Germinal center (tissue), 1 donor: ENCODE measurements at places on chromosomes 2 and 18.

DNA sequence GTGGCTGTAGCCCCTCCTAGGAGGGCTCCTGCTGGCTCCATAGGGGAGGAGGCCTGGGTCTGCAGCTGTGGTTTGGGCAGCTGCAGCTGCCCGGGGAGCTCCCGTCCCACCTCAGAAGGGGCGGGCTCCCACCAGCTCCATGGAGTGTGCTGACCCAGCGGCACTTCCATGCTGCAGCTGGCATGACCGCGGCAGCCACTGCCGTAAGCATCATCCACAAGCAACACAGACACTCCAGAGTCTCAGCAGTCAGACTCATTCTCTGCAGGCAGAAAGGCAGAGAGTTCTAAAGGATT lies 660.1 kb upstream of the RAB6C start:
- no peak for DNase-seq

- no peak for DNase-seq
Observed at GRCh38 chr18:48866028-48866733, 84.6 kb downstream of the SMAD7 start.

- DNase-seq = no peak
Observed at GRCh38 chr18:21991081-21991534, 178.3 kb upstream of the GATA6 start.

DNA sequence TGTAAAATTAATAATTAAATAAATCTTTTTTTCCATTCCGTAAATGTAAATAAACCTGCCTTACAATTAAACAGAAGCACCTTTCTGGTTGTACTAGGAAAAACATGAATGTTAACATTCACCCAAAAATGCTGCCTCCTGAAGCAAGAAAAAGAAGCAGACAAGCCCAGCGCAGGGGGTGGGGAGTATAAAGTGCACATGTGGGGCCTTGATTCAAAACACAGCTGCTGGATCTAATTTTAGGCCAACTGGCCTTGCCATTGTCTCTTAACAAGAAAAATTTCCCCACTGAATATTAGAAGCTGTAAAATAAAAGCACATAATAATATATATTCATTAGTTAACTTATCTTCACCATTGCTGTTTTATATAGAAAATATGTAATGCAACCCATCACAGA lies 28.3 kb downstream of the TCF4 start:
- DNase-seq = no peak

DNA sequence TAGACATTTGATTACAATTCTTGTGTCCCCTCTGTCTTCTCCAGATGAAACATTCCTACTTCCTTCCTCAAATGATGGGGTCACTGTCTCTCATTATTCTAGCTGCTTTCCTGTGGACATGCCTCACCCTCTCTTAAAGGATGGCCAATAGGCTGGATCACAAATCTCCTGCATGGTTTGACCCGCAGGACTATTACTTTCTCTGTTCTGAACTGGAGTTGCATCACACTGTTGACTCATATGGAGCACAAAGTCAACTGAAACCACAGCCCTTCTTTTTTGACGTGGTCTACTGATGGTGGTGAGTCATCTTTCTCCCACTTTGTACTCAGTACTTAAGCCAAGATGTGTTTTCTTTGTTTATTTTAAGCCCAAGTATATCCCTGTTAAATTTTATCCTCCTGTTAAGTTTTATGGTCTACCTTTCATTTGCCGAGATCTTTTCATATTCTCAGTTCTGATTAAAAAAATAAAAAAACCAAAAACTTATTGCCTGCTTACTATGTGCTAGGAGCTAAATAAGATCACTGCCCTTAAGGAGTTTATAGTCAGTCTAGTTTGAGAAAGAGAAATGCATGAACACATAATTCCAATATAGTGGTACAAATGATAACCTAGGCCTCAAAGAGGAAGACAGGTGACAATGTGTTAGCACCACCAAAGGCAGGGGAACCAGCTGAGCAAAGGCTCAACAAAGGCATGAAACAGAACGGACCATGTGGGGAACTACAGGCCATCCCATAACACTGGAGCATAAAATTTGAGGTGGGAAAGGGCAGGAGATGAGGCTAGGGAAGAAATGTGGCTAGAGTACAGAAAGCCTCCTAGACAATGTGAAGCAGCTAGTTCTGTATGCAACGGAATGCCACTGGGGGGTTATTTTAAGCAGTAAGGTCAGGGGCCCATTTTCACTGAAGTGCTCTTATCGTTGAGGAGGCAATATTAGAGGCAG lies 67.6 kb upstream of the ZFP36L2 start:
- no peak for DNase-seq

DNA sequence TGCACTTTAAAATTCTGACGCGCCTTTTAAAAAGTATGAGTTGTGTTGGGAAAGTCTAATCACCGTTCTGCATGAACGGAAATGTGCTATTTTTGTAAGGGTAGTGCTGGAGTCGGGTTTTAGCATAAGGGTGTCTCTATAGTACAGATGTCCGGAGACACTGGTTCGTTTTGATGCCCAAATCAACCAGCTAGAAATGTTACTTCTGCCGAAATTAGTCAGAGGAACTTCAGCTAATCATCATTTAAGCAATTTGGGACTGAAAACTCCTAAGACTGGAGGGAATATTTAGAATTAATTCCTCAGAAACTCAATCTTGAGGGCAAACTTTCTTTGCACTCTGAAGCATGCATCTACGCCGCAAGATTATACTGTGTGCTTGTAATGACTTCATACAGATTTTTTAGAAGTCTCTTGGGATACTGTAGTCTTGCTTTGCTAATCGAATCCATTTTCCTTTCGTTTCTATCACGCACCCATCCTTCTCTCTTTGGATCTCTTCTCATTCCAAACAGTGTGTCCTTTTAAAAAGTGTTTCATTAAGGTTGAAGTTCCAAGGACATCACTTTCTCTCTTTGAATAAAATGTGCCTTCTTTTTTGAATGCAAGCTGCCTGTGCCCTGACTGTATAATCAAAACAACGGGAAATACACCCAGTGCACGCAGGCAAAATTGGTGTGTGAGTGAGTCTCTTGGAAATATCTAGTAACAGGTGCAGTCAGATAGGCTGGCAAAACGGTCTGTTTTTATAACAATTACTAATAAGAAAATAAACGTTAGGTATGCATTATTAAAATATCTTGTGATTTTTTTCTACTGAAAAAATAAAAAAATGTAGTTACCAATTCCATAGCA lies 270.9 kb upstream of the TCF4 start:
- no peak for DNase-seq

GRCh38 chr18:12076424-12077140 lies 17.1 kb upstream of the ANKRD62 start:
- DNase-seq = peak; percentile 21

- no peak for DNase-seq
Observed at GRCh38 chr2:135745545-135745944, 3.9 kb downstream of the UBXN4 start.

DNA sequence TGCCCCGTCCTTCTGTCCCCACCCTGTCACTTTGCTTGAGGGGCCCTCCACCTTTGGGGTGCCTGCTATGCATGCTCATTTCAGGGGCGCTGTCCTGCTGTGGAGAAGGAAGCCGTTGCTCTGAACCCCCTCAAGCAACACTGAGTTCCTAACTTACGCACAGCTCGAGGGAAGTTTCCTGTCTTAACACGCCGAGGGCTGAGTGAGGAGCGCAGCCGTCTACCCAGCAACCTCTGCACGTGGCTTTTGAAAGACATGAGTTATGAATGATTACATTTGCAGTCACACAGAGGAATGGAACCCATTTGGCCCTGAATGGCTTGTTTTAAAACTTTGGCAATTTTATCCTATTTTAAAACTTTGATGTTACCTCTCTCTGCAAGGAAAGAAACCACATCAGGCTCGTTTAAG lies 14.0 kb downstream of the RAMP1 start:
- DNase-seq = no peak

DNA sequence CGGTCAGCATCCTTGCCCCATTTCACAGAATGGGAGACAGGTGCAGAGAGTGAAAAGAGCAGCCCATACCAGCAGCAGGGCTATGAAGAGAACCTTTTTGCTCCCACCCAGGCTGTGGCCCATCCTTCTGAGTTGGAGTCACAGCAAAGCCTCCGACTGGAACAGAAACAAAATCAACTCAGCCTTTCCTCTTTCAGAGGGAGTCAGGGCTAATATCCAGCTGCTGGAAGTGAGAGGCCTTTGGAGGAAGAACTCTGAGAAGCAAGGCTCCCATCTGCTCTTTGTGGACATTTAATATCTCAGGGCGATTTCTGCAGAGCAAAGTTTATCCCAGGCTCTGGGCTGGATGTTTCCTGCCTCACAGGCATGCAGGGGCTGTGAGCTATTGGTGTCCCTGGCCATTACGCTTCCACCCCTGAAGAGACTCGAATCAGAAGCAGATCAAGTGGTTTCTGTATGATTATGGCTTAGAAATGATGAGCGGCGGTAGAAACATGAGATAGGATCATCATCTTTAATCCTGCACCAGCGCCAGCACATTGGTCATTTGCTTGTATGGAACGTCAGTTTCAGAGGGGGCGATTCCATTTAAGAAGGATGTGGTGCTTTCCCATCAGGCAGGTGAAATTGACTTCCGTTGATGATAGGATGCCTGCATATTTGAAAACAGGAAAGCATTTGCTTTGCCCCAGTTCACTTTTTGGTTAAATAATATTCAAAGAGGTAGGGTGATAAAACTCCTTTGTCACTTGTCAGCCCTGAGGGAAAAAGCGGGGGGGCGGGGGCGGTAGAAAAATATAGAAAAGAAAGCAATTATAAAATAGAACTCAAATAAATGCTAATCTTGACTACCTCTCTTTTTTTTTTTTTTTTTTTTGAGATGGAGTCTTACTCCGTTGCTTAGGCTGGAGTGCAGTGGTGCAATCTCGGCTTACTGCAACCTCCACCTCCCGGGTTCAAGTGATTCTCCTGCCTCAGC lies 152.4 kb downstream of the LRRC30 start:
- DNase-seq = no peak
